ENCODE measurements at places on chromosomes 4 and X.

DNA sequence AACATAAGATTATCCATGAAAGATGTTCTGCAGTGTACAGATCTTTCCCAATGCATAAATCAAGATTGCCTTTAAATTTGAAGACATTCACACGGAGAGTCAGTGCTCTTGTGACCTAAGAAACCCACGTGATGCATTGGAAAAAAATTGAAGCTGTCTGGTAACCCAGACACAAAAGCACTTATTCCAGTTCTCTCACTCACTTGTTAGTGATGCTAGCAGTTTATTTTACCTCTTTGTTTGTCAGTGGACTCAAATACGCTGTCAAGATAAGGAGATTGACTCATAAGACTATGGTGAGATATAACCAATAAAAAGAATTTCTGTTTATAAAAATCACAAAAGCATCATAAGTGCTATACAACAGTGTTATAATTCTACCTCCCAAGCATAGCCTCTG is 245.8 kb upstream of the SMIM31 start:
- no peak for DNase-seq

DNA sequence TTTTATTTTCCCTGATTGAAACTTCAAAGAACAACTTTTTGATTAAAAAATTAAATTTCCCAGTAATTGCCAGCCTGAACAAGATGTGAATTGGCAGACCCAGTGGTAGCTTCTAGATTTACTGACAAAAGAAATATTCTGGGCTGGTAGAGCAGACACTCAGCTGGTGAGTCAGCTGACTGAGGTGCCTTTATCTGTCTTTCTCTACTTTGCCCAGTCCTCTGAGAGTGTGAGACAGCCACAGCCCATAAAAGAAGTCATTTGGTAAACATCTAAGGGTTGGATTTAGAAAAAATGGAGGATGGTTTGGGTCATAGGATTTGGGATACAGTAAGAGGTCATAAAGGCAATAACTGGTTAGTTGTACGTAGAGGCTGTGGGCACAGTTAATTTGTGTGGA is 54.5 kb downstream of the CCSER1 start:
- no peak for DNase-seq

DNA sequence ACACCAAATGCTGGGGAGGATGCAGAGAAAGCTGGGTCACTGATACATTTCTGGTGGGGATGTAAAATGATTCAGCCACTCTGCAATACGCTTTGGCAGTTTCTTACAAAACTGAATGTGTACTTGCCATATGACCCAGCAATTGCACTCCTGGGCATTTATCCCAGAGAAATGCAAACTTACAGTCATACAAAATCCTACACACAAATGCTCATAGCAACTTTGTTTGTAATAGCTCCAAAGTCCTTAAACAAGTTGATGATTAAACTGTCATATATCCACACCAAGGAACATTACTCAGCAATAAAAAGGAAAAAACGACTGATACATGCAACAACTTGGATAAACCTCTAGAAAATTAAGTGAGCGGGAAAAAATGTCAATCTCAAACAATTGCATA is 12.3 kb downstream of the MID1 start:
- no peak for DNase-seq

DNA sequence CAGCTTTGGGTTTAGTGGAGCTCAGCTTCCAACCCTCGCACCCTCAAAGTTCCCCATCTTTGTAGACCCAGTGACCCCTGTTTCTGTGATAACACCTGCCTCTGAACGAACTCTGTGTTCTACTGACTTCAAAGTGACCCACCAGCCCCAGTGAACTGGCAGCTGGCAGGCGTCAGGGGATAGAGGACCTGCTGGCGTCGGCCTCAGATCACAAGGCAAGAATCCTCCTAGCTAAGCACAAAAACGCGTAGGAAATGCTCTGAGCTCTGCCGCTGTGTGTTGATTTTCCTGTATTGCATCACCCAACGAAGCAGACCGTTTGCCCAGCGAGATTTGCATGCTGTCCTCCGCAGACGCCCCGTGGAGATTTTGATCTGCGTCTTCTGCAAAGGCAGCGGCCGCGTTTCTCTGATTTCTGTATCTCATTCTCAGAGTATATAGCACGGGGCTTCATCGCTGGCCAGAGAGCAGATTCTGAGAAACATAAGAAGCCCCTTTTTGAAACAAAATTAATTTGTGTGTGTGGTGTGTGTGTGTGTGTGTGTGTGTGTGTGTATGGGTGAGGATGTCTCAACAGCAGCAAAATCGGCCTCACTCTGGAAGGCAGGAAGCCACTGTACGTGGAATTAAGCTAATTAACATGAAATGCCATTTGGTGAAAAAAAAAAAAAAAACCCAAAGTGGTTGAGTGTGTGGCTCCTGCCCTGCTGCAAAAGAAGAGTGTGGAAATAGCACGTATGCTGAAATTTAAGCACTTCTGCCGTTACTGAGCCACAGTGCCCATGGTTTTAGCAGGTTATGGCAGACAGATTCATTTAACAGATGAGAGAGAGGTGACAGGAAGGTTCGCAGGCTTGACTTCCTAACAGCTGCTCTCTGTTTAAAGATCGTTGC is 29.2 kb upstream of the ASMTL start:
- peak; percentile 45 for DNase-seq

DNA sequence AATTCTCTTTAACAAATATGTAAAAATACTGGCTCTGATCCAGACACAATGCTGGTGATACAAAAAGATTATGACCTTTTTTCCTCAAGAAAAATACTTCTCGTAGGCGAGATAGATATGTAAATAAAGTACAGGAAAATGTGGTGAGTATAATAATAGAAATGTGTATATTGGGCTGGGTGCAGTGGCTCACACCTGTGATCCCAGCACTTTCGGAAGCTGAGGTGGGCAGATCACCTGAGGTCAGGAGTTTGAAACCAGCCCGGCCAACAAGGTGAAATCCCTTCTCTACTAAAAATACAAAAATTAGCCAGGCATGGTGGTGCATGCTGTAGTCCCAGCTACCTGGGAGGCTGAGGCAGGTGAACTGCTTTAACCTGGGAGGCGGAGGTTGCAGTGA is 55.0 kb downstream of the MRPL1 start:
- no peak for DNase-seq

- no peak for DNase-seq
Measured at GRCh38 chr4:26992657-26993361, 132.2 kb downstream of the STIM2 start.
